ENCODE measurements at places on chromosomes 2 and 18.
A peak's percentile ranks its signal among the peaks of the same experiment; 100 is the strongest.

DNA sequence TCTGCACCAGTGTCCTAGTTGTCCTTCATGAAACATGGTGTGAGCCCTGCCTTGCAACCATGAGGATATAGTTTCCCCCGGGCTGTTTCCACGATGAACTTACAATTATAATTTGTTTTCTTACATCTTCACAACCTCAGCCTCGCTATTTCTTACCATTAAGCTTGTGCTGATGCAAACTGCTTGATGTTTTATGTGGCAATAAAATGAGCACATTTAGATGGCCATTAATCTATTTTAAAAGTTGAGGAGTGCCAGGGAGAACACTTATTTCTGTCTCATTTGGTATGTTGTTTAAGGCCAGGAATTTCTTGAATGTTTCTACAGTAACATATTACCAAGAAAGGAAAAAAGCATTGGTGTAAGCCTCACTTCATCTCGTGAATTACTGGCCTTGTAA lies 214.5 kb upstream of the SLC8A1 start:
- DNase-seq = no peak

DNA sequence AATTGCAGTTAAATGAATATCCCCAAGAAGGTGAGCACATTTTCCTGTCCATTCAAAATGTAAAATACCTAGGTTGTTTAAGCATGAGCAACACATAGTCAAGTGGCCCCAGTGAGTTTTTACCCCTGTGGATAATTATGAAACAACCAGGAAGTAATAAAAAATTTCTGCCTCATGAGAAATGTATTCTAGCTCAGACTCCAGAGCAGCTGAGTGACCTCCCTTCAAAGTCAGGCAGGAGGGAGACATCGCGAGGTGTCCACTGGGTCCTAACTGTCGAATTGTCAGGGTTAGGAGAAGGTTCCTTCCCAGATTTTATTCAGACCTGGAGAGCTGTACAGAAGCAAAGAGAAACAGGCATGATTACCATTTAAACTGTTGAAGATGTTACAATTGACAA lies 416.6 kb upstream of the SMIM21 start:
- no peak for DNase-seq

- DNase-seq = no peak
Observed at GRCh38 chr2:127176371-127177311, 43.5 kb downstream of the CYP27C1 start.

DNA sequence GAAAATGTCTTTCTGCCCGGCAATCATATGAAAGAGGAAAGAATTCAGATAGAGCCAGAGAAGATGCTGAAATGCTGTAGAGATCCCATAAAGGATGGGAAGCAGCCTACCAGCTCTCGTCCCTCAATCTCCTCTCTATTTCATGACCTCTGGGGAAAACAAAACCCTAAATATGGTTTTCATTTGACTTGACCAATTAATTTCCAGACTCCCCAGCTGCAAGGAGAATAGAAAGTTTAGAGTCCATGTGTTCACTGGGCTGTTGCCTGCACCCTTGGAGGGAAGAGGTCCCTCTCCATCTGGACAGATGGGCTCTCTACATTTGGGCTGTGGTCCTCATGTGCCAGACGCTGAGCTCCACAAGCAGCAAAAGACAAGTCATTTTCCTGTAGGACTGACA lies 40.6 kb downstream of the CAPN13 start:
- DNase-seq = no peak

DNA sequence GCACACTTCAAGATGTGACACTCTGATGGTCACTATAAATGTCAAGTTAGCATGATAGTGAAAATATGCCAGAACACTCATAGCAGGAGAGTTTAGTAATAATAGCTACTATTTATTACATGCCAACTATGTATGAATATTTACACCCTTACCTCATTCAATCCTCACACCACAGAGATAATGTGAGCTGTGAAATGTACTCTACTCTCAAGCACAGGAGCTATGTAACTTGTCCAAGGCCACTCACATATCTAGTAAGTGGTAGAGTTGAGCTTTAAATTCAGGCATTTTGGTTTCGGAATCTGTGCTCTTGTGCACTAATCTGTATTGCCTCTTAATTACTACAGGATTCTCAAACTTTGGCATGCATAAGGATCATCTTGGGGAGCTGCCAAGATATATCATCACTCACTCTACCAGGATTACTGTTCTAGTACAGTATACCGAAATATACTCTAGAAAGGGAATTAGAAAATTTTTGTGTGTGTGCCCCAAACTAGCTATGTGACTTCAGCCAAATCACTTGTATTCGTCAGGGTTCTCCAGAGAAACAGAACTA lies 154.3 kb downstream of the PLCL1 start:
- no peak for DNase-seq

DNA sequence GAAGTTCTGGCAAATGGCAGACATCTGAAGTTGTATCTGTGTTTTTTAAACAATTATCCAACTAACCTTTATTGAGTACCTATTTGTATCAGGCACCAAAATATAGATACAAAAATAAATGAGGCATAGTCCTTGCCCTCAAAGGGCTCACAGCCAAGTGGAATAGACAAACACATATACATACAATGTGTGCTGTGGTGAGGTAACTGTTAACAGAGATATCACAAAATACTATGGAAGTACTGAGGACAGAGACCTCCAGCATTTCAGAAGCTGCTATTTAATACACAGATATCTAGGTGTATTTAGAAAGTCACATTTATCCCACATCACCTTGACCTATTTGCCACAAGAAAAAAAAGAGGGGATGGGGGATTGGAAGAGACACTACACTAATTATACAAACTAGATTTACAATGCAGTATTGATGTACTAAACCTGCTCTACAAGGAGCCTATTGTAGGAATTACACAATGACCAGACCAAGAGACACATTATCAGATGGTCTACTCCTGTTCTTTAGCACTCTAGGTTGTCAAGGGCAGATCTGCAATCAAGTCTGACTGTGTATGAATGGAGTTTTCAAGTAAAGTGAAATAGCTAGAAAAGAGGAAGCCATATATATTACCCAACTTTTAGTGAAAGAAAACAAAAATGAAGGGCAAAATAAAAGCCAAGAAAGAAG lies 62.2 kb downstream of the SPIRE1 start:
- no peak for DNase-seq

GRCh38 chr2:196961889-196962288 lies 35.4 kb upstream of the PGAP1 start:
- DNase-seq = no peak

GRCh38 chr2:11655495-11655894 lies 14.5 kb downstream of the NTSR2 start:
- no peak for DNase-seq

GRCh38 chr18:58298251-58299134 lies 254.5 kb downstream of the NEDD4L start:
- no peak for DNase-seq

- no peak for DNase-seq
Observed at GRCh38 chr2:121626777-121627524, 22.3 kb downstream of the CLASP1 start.

GRCh38 chr2:188798159-188798558 lies 176.0 kb upstream of the COL3A1 start:
- no peak for DNase-seq

GRCh38 chr18:5058768-5059695 lies 138.0 kb downstream of the AKAIN1 start:
- no peak for DNase-seq

GRCh38 chr2:216202626-216203250 lies 93.6 kb downstream of the XRCC5 start:
- DNase-seq = peak; percentile 85

DNA sequence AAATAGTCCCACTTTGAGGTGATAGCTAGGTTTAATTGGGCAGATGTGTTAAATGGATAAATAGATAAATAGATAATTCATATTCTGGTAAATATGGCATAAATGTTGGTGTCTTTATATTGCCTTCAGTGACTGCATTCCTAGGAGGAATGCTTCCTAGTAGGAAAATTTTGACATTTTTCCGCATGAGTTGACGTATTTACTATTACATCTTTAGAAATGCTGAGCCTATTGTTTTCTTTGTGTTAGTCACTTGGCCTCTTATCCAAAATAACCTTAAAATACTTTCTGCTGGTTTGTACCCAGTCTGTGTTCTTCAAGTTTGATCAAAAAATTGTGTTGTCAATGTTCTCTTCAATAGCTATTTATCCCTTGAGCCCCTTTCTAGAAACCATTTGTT lies 495.6 kb upstream of the ZEB2 start:
- DNase-seq = no peak

DNA sequence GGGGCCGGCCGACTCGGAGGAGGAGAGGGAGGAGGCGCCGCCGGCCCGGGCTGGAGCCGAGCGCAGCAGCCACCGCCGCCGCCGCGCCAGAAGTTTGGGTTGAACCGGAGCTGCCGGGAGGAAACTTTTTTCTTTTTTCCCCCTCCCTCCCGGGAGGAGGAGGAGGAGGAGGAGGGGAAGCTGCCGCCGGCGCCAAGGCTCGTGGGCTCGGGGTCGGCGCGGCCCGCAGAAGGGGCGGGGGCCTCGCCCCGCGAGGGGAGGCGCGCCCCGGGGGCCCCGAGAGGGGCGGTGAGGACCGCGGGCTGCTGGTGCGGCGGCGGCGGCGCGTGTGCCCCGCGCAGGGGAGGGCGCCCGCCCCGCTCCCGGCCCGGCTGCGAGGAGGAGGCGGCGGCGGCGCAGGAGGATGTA lies 316 bp downstream of the CRIM1 start:
- no peak for DNase-seq

GRCh38 chr2:182625814-182626213 lies 90.2 kb upstream of the DNAJC10 start:
- DNase-seq = no peak

DNA sequence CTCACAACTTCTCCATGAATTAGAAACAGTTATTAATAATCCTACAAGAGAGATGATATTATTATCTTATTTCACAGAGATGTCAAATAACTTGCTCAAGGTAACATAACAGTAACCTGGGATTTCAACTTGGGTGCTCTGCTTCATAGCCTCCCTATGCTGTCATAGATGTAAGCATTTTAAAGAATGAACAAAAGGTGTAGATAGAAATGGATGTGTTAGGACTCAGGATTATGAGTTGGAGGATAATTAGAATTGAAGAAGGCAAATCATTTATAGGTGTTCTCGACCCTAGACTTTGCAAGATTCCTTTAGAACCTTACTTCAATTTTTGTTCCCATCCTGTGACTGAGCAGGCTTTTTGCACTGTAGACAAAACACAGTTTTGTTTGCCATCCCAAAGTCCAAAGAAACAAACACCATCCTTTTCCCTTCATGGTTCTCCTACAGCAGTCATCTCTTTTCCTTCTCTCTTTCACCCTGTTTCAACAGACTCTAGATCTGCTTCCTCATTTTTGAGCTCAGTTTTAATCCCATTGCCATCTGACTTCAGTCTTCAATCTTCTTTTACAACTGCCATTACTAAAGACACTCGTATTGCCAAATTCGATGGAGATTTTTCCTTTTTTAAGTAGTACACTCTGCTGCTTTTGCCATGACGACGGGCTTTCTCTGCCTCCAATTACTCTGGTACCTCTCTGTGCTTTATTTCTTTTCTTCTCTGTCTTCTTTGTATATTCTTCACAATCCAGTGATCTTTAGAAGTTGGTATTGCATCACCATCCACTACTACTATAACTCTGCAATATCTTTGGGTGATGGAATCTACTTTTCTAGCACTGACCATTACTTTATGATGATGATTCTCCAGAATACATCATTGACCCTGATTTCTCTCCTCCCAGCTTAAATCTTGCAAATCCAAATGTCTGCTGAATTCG lies 4.5 kb downstream of the HNMT start:
- DNase-seq = no peak

DNA sequence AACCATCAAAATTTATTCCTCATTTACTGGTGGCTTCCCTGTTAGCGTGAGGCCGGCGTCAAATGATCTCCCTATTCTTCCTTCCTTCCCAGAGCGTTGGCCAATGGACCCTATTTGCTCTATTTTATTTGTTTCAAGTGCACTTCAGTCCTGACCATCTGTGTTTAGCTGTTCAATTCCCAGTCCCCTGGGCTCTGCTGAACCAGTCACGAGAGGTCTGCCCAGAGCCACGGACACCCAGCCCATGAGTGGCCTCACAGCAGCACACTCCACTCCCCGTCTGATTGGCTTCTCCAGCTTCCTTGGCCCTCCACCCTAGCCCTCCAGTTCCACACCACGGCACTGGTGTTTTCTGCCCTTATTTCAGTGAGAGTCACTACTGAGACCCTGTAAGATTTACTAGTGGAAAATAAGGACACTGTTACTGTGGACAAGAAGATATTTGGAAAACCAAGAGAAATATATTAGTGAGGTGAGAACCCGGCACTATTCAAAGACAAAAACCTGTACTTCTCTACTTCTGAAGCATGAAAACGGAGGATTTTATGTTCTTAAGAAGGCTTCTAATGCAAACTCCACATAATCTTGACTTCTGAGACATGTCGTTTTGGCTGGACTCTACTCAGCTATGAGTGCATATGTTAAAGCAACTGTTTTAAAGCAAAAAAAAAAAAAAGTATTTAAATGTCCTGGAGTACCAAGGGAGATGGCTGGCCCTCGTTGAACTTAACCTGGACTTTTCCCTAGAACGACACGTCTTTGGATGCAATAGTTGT lies 86.6 kb downstream of the COL6A3 start:
- no peak for DNase-seq

GRCh38 chr2:152421521-152422370 lies 86.8 kb downstream of the FMNL2 start:
- DNase-seq = peak; percentile 99

GRCh38 chr2:7878786-7879482 lies 802.9 kb upstream of the ID2 start:
- DNase-seq = no peak

GRCh38 chr2:118841450-118841827 lies 6.0 kb downstream of the EN1 start:
- DNase-seq = no peak

- DNase-seq = peak; percentile 6
Observed at GRCh38 chr2:105977212-105977611, 216.9 kb downstream of the UXS1 start.

- DNase-seq = no peak
Observed at GRCh38 chr2:60662781-60663180, 93.3 kb upstream of the PAPOLG start.

GRCh38 chr2:33579227-33579626 lies 19.9 kb downstream of the FAM98A start:
- no peak for DNase-seq

DNA sequence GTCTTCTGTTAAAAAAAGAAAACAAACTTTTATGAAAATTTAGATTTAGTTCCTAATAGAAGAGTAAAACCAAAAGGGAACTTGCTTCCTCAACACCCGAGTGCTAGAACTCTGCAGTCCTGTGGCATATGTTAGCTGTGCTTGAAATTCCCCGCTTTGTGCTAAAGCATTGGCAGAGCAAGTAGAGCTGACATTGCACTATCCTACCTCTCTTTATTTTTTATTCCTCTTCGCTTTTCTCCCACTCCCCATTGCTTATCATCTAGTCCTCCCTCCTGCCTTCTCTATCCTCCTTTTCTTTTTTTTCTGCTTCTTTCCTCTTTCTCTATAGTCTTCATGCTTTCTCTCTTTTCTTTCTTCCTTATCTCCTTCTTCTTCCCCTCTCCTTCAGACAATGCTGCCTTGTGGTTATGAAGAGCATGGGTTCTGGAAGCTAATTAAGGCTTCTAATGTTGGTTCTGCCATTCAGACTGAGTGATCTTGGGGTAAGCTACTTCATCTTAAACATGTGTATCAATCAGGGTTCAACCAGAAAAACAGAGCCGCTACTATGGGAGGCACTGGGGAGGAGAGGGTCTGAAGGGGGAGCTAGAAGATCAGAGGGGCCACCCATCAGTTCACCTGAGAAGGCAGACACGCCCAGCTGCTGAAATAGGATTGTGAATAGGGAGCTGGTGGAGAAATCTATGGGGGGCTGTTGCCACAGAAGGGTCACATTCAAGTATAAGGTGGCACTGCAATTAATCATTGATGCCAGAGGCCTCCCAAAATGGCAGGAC lies 31.4 kb upstream of the PELI1 start:
- DNase-seq = no peak

All from ACHN (cell line).